ENCODE measurements at places on chromosomes 7 and 10.

- no peak for DNase-seq
Measured at GRCh38 chr10:50367732-50368131, 116.4 kb upstream of the ASAH2 start.

DNA sequence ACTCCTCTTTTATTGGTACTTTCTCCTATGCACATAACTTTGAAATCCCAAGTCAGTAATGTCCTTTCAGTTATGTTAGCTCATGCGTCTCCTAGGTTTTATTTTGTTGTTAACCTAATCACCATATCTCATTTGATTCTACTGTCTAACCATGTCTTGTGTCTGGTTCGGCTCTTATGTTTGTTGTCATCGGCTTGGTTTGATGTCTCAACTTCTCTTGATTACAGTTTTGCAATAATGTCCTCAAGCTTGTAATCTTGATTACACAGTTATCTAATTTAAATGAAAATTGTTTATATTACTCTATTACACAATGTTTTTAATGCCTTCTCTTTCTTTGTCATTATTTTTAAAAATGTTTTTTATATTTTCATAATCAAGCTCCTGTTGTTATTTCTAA lies 35.9 kb upstream of the SEMA3A start:
- DNase-seq = no peak

GRCh38 chr10:52284416-52285013 lies 29.6 kb upstream of the DKK1 start:
- no peak for DNase-seq

- no peak for DNase-seq
Measured at GRCh38 chr10:49389361-49389933, 6.4 kb downstream of the DRGX start.

DNA sequence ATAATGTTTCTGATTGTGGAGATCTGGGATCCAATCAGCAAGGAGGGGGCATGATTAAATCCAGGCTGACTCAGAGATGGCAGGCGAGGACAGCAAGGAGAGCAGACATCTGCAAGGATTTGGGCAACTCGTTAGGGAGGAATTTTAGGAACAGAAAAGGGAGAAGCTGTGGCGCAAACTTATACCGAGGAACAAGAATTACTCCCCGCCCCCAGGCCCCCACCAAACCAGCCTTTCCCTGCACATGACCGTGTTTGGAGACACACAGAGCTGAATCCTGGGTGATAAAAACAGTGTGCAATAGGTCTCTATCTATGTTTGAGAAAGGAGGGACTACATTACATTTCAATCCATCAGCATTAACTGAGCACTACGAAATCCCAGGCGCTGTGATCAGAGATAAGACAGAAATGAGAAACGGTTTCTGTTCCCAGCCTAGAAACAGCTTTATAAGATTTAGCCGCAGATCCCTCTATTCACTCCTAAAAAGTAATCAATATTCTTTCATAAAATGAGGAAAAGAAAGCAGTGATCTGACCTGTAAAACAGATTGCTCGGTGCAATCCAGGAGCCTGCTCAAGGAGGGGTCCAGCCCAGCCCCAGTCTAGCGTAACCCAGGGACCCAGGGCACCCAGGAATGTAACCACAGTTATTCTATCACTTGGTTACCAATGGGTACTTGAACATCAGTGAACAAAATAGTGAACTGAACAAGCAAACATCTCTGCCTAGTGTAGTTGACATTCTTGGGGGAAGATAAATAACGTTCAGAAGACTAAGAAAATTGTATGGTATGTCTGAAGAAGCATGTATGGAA lies 37.2 kb upstream of the RAPGEF5 start:
- DNase-seq = no peak

DNA sequence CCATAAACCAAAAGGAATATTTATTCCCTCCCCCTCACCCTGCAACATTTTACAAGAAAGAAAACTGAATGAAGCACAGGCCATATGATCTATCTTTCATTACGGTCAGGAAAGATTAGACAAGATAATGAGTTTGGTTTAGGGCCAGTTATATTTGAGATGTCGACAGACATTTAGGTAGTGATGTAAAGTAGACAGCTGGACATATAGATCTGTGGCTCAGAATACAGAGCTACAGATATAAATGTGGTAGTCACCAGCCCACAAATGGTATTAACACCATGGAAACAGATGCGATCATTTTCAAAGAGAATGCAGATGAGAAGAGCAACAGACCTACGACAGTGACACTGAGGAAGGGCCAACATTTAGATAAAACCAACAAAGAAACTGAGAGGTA lies 142.5 kb downstream of the SRPK2 start:
- no peak for DNase-seq

DNA sequence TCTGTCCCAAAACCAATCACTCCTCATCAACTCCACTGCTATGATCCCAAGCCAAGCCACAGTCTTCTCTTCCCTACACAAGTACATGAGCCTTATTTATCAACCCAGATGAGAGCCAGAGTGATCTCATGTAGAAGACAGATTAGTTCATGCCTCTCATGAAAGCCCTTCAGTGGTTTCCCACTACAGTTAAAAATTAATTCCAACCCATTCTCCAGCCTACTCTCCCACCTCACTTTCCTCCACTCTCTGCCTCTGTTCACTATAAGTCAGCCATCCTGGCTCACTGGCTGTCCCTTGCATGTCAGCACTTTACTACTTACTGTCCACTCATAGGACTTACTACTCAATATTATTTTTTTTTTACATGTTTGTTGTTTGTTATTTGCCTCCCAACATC lies 67.3 kb downstream of the CACUL1 start:
- DNase-seq = no peak

GRCh38 chr7:69595415-69595814 lies 2.9 kb upstream of the AUTS2 start:
- DNase-seq = no peak

DNA sequence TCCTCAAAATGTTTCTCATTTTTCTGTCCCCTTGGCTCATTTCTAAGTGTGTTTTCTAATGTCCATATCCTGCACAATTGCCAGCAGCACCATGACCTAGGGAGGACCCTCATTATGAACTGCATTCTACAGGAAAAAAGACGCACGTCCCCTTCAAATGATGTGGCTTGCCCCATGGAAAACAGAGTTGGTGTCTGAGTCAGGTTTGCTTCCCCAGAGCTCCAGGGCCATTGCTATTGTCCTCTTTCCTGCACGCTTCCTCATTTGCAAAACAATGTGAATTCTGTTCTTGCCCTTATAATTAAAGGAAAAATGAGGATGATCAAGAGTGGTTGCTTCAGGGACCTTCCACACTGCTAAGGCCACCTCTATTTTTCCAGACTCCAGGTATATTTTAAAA lies 14.7 kb upstream of the ASB4 start:
- DNase-seq = no peak

GRCh38 chr7:111866787-111867186 lies 304.5 kb upstream of the IMMP2L start:
- DNase-seq = no peak

DNA sequence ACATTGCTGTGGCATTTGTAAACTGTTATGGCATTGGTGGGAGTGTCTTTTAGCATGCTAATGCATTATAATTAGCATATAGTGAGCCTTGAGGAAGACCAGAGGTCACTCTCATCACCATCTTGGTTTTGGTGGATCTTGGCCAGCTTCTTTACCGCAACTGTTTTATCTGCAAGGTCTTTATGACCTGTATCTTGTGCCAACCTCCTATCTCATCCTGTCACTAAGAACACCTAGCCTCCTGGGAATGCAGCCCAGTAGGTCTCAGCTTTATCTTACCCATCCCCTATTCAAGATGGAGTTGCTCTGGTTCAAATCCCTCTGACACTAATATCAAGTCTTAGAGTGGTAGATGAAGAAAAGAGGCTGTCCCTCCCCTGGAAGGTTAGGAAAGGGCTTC lies 506.2 kb downstream of the GALNT17 start:
- DNase-seq = no peak

DNA sequence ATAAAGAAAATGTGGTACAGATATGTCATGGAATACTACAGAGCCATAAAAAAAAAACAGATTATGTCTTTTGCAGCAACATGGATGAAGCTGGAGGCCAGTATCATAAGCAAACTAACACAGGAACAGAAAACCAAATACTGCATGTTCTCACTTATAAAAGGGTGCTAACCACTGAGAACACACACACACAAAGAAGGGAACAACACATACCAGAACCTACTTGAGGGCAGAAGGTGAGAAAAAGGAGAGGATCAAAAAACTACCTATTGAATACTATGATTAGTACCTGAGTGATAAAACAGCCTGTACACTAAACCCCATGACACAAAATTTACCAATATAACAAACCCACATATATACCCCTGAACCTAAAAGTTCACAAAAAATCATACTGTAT lies 144.6 kb downstream of the TPK1 start:
- DNase-seq = no peak

DNA sequence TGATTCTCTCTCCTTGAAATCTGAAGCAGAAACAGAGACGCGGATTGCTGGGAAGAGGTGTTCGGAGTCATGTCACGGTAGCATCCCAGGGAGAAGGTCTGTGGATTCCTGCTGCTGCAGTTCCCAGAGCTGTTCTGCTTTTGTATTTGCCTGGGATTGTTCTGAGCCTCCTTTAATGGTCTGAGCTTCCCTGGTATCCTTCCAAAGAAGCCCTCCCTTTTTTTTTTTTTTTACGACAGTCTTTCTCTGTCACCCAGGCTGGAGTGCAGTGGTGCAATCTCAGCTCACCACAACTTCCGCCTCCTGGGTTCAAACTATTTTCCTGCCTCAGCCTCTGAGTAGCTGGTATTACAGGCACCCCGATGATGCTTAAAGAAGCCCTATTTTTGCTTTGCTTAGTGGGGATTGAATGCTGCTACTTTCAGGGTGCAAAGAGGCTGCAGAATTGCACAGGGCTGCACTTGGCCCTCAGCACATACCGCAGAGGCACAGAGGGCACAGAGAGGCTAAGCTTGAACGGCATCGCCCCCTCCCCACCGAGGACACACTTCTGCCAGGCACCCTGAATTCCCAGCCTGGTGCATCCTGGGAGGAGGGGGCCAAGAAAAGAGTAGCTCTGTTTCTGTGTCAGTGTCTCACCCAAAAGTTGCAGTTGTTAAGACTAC lies 208.6 kb upstream of the GALNT17 start:
- no peak for DNase-seq

DNA sequence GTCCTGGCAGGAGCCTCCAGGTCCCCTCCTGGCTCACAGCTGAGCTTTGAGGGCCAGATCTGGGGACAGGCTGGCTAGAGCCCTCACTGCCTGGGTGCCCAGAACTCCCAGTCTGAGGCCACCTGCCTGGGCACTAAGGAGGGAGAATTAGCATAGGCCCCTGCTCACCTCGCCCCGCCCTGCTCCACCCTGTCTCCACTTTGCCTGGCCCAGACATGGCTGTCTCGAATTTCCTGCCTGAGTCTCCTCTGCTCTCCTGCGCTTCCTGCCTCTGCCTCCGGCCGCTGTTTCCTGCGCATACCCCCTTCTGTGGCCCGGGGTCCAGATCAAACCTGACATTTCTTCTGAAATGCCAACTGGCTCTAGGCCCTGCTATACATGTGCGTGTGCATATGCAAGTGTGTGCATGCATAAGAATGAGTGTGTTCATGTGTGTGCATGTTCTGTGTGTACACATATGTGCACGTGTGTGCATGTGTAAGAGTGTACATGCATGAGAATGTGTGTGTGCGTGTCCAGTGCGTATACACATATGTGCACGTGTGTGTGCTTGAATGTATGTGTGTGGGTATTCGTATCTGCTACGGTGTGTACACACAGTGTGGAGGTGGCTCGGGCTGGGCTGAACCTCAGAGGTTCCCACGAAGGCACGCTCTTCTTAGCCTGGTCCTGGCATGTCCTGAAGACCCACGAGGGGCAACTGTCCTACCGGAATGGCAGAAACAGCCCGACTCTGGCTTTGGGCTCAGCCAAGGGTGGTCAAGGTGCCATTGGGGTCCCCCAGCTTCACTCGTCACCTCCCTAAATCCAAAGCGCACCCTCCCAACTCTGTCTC lies 64.9 kb downstream of the MYL10 start:
- no peak for DNase-seq

- no peak for DNase-seq
Measured at GRCh38 chr7:101614939-101615302, 14.2 kb downstream of the MYL10 start.

DNA sequence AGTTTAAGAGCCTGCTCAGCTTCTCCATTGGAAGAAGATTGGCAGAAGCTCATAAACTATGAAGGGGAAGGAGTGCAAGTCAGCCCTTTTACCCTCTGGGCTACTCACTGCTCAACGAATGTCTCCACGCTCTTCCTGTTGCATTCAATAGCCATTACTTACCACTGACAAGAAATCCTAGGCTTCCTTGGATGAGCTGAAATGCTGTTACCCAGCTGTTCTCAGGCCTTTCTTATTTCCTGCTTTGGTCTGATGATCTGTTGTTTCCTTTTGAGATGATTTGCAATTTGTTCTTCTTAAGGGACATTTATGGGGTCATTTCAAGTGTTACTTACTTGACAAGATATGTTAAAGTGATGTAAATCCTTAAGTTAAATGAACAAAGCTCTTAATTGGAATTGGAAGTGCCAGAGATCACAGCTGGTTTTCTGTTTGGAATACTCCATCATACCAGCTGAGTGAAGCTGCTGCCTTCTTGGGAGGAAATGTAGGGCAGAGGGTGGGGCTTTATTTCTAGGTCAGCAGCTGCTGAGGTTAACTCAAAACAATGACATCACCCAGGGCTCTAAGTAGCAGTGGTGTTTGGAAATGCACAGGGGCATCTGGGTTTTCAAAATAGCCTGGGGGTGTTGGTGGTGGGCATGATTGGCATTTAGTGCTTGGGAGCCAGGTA lies 170.0 kb downstream of the PRKCQ start:
- peak; percentile 40 for DNase-seq

- DNase-seq = no peak
Measured at GRCh38 chr10:43219848-43220247, 47.0 kb downstream of the RASGEF1A start.

- no peak for DNase-seq
Measured at GRCh38 chr10:35412900-35413491, 76.7 kb downstream of the CCNY start.

- no peak for DNase-seq
Measured at GRCh38 chr10:79417731-79418130, 27.7 kb downstream of the ZCCHC24 start.

- DNase-seq = no peak
Measured at GRCh38 chr7:108431099-108431498, 25.1 kb downstream of the NRCAM start.

DNA sequence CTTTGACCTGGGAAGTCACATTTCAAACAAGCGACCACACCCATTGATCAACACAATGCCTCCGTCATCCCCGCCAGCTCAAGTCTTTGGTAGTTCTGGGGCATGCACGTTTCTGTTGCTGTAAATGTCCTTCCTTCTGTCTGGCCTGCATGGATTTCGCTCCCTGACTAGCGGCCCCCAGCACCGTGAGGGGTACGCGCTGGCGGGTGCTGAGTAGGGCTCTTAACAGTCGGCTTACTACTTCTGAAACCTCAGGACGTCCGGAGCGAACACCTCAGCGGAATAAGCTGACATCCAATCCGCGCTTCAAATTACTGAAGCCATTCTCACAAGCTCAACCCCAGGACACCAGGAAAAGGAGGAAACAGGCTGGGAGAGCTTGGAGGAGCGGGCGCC lies 505 bp downstream of the NUDCD3 start:
- DNase-seq = peak; percentile 30

Data from effector memory CD4-positive, alpha-beta T cell (primary cell).